Globus pallidus (tissue), 1 donor: ENCODE measurements at places on chromosomes 16 and 17.
A peak's percentile ranks its signal among the peaks of the same experiment; 100 is the strongest.

DNA sequence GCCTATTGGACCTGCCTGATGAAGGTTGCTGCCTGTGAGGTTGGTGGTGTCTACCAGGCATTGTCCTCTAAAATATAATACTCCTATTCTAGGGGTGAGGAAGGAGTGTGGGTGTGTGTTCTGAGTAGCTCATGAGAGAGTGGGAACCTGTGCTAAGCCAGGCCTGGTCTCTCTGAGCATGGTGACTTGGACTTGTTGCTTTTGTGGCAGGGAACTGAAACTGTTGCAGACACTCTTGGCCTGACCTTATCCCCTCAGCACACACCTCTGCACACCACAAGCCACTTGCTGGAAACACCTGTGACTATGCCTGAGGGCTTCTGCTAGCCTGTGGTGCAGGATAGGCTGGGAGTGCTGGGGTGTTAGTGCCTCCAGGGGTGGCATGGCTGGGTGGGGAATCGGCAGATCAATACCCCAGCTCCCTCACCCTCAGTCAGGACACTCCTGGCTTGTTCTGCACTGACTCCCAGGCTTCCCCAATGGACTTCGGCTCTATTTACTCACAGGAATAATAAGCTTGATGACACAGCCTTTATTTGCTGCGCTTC, 29.9 kb downstream of the PLCG2 start:
- no peak for DNase-seq

GRCh38 chr17:45306623-45307022, 10.2 kb downstream of the MAP3K14 start:
- DNase-seq = no peak

DNA sequence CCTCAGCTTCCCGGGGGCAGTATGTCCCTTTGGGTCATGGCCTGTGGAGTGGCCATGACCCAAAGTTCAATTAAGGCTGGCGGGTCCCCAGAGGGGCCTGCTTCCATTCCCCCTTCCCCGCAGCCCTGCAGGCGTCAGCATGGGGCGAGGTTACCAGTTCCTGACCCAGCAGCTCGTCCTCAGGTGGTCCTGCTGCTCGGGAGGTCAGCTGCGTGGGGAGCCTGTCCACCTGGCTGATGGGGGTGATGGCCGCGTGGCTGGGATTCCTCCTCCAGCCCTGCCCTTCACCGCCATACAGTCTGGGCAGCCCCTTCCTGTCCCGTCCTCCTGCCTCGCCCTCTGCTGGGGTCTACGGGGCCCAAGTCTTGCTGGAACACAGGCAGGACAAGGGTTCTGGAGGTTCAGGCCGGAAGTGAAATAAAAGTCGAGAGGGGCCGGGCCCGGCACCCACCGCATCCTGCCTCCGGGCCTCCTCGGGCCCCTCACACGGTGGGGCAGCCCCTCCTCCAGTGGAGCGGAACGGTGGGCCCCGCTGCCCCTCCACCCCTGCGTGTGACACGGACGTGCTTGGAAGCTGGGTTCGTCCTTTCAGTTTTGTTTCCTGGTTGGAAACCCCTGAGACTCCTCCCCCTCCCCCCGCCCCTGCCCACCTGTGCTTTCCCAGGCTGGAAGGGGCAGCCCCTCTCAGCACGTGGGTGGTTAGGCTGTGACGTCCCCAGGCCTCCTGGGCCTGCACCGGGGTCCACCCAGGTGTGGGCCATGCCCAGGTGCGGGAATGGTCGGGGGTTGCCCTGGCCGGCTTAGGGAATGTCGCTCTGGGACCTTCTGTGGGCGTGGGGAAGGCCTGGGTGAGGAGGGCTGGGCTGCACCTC, 6.8 kb downstream of the UBALD2 start:
- DNase-seq = no peak

DNA sequence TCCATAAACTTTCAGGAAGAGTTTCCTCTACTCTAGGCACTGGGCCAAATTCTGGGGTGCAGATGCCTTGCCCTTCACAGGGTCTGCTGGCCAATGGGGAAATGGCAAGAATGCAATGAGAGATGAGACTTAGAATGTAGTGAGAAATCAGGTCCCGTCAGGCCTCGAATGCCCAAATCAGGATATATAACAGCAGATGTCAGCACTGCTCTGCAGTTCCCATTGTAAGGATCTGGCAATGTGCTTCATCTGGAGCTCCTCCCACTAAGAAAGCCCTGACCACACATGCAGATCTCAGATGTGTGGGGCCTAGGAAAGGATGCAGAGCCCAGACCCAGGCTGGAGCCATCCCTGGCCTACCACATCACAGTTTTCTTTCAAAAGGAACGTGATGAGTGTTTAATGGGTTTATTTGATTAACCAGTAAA, 13.9 kb upstream of the LPCAT2 start:
- peak; percentile 88 for DNase-seq

GRCh38 chr16:8850279-8850885, 18.4 kb downstream of the CARHSP1 start:
- DNase-seq = no peak

GRCh38 chr16:23829454-23829853, 6.3 kb upstream of the PRKCB start:
- no peak for DNase-seq

DNA sequence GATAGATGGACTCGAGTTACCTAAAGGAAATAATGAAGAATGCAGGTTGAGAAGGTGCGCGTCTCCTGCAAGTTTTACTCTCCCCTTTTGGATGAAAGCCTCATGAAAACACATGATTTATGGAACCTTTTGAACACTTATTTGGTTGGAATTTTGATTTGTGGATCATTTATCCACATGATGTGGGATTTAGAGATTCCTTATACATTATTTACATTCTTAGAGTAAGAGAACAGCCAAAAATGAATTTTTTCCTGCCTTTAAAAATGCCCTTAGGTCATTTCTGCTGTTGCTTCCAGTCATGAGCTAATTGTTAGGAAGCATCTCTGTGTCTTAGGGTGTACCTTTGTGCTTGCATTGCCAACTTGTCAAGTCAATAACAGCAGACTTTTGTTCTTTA, 99.9 kb downstream of the RPTOR start:
- DNase-seq = no peak

GRCh38 chr17:7834542-7834956, 532 bp downstream of the KDM6B start:
- no peak for DNase-seq

GRCh38 chr16:62149631-62150030, 113.4 kb upstream of the CDH8 start:
- DNase-seq = no peak
